Cerebellar cortex (tissue), 1 donor: ENCODE measurements at places on chromosomes 2 and 18.

- no peak for DNase-seq
Observed at GRCh38 chr18:3037423-3037915, 24.5 kb upstream of the LPIN2 start.

GRCh38 chr2:215427585-215427984 lies 8.3 kb downstream of the FN1 start:
- no peak for DNase-seq

GRCh38 chr18:79438898-79439627 lies 43.3 kb downstream of the NFATC1 start:
- no peak for DNase-seq

- no peak for DNase-seq
Observed at GRCh38 chr2:194883711-194884110, 773.3 kb upstream of the SLC39A10 start.

GRCh38 chr18:4720518-4720917 lies 265.4 kb upstream of the DLGAP1 start:
- DNase-seq, result no peak

DNA sequence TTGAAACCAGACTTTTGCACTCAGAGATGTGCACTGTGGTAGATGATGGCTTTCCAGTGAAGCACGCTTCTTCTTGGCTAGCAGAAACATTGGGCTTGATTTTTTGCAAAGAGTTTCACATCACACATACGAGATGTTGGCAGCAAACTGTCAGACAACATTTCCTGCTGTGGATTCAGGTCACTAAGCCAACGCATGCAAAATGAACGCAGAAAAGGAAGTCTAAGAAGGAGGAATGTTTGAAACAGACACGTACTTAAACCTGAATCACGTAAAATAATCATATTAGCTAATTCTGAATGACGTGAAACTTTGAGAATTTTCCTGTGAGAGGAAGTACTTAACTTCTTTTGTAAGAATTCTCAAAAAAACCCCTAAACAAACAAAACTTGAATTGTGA lies 88.1 kb downstream of the EPB41L3 start:
- peak; percentile 71 for DNase-seq

DNA sequence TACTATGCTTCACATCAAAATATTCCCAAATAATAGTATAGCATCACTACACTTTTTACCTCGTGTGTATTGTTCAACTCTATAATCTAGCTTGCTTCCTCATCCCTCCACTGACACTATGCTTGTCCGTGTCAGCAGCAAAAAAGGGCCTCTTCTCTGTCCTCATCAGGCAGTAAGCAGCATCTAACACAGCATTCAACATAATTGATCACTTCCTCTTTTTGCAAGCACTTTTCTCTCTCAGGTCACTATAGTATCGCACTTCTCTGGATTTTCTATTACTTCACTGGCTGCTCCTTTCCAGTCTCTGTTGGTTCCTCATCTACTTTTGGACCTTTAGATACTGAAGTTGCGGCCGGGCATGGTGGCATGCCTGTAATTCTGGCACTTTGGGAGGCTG lies 64.9 kb upstream of the ZSWIM2 start:
- no peak for DNase-seq

- DNase-seq, result no peak
Observed at GRCh38 chr2:48496849-48497248, 33.1 kb upstream of the STON1 start.

DNA sequence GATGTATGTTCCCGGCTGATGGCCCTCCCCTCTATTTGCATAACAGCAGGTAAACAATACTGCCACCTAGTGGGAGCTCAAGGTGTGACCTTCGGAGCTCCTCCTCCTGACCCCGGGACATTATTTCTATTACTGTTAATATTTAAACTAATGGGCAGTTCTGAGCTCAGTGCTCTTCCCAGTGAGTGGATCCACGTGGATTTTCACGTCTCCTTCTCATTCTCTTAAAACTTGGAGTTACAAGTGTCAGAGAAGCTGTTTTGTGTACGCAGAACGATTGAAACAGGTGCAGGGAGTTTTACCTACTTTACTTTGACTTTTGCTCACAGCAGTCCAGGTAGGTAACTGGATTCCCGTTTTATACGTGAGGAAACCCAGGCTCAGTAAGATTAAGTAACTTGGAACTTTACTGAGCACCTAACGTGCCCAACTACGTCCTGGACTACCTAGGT lies 127.3 kb downstream of the PRKCE start:
- peak; percentile 74 for DNase-seq

DNA sequence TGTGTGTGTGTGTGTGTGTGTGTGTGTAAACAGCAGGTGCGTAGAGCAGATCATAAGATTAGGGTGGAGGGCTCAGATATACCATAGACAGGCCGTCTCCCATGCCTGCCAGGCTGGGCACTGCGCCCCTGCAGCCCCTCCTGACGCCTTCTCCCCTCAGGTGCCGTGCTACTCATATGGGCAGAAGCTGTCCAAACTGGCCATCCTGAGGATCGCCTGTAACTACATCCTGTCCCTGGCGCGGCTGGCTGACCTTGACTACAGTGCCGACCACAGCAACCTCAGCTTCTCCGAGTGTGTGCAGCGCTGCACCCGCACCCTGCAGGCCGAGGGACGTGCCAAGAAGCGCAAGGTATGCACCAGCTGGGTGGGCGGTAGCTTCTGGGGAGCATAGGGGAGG lies 10.0 kb downstream of the ATOH8 start:
- DNase-seq, result no peak

GRCh38 chr2:101516823-101517690 lies 42.1 kb upstream of the RFX8 start:
- DNase-seq, result no peak
